ENCODE measurements at places on chromosomes 4 and X.

DNA sequence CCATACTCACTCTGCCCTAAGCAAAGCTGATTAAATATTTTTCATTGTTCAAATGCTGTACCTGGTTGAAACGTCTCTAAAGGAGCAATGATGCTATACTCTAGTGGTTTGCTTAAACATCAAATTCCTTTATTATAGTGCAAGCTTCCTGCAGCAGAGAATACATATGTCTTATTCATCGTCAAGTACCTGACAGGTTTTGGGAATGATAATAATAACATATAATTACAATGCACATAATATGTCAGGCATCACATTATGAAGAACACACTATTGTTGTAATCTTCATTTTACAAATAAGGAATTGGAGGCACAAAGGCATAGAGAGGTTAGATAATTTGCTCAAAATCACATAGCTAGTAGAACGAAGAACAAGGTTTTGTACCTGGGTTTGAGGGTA, 151.6 kb downstream of the GRIA2 start:
- DNase-seq = no peak

GRCh38 chrX:14948691-14949090, 75.5 kb downstream of the MOSPD2 start:
- no peak for DNase-seq

GRCh38 chrX:1223242-1223600, 10.8 kb upstream of the CRLF2 start:
- DNase-seq = no peak

GRCh38 chrX:103831342-103831802, 685 bp downstream of the RAB9B start:
- no peak for DNase-seq
